ENCODE measurements at places on chromosomes 1 and 21.

DNA sequence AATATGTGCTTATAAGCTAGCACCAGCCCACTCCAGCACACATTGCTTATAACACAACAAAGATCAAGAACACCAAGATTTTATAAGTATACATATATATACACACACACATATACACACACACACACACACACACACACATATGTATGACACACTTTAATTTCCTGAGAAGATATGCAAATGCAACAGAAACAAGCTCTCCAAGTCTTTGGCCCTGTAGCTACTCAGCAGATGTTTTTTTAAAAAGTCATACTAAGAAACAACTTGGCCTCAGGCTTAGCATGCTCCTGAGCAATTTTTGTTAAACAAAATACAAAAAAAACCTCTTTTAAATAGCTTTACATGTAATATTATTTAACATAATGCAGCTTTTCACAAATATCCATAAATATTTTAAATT is 11.1 kb downstream of the TNFSF18 start:
- no peak for DNase-seq

DNA sequence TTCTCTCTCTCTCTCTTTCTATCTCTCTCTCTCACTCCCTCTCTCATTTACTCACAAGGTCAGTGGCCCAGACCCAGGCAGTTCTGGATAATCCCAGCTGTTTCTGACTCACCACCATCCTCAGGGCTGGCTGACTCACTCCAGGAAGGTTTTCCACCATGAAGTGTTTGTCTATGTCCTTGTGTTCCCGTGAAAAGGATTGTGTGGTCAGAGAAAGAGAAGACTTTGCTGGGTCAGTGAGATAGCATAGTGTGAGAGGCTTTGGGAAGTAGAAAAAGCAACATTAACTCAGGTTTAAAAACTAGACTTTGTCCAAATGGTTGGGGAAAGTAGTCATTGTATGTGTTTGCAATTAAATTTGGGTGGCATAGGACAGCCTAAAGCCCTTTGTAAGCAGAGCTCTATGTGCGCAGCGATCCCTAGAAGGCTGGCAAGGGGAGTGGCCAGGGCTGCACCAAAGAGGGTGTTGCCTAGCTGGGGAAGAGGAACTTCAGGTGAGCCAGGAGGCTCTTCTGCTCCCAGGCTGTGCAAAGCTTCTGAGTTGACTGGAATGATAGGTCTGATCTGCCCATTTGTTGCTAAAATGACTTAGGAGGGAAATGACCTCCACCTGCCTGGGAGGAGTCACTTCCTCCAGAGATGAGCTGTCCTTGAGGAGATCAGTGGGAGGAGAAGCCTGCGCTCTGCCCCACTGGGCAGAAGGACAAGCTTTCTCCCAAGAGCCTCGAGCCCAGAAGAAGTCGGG is 4.9 kb upstream of the CAPN2 start:
- no peak for DNase-seq

- DNase-seq: no peak
Measured at GRCh38 chr1:246534114-246534513, 27.0 kb upstream of the SMYD3 start.

DNA sequence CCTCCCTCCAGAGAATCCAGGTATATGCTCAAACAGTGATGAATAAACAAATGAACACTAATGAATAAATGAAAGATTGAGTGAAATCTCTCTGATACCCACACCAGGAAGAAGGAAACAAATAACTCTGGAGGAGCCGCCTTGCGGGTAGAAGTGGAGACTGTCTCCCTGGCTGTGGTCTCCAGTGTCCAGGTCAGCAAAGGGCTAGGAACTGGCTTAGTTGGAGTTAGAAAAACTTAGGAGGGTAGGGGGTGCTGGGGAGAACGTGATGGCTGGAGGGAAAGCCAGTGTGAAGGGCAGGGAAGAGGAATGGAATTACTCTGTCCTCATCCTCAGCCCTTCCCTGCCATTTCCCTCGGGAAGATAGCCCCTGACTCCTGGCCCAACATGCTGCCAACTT is 537 bp downstream of the RHBDL2 start:
- DNase-seq: no peak

DNA sequence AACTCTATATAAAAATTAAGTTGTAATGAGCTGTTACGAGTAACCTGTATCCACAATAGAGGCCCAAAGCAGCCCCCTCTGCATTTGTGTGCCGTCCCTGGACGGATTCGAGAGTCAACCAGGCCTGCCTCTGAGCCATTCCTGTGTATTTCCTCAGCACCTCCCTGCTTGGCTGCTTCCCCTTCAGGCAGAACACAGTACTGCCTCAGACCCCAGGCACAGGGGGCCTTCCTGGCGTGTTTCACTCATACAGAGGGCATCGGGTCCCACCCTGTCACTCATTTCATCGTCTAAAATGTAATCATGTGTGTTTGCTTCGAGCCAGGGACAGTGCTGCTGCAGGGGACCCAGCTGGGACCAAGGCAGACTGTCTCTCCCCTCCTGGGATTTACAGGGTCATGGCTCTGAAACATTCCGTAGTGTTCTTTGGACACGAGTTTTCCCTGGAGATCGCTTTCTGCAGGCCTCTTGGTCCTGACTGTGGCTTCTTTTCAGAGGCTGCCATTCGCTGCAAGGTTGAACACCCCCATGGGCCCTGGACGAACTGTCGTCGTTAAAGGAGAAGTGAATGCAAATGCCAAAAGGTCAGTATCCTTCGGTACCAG is 19.4 kb downstream of the LGALS8 start:
- DNase-seq: no peak

DNA sequence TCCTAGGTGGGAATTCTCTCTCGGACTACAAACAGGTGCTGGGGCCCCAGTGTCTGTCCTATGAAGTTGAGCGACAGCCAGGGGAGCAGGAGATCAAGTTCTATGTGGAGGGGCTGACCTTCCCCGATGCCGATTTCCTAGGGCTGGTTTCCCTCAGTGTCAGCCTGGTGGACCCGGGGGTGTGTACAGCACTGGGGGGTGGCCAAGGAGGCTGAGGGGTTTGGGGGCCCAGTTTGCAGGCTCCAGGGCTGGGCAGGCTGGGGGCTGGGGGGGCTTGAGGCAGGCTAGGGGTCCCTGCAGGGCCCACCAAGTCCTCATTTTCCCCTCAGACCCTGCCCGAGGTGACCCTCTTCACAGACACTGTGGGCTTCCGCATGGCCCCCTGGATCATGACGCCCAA is 20.3 kb upstream of the PADI3 start:
- no peak for DNase-seq

DNA sequence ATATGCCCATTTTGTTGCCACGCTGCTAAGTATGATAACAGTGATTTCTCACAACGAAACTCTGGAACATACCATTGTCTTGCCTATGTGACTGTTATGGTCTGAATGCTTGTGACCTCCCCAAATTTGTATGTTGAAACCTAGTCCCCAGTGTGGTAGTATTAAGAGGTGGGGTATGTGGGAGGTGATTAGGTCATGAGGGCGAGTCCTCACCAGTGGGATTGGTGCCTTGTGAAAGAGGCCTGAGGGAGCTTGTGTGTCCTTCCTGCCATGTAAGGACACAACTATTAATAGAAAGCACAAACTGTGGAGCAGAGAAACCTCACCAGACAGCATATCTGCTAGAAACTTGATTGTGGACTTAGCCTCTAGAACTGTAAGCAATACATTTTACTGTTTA is 84.6 kb downstream of the SELENOF start:
- DNase-seq: no peak

DNA sequence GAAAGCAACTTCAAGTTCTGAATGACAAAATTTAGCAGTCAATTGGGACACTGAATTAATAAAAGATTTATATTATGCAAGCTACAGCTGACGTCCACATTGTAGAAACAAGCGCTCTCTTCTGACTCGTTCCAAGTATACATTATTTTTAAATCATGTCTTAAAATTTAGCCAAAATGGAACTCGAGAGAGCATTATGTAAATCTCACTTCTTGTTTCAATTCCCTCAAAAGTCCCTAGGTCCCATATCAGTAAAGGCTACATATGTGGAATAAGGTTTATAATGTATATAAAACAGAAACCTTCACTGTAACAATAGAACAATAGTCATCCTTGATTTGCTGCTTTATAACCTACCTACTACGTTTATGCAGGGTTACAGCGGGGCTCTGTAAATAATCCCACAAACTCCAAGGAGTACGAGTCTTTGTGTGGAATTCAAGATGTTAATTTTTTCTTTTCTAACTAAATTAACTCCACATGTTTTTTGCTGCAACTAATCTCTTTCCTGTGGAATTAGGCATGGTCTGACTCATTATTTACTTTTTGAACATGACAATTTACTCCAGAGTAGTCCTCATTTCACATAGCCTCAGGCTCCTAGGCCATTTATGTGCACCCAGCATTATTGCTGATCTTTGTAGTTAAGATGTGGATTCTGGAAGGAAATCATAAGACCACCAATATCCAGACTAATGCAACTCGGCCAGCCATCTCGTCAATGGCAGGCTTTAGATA is 785.1 kb downstream of the LTN1 start:
- DNase-seq: no peak

DNA sequence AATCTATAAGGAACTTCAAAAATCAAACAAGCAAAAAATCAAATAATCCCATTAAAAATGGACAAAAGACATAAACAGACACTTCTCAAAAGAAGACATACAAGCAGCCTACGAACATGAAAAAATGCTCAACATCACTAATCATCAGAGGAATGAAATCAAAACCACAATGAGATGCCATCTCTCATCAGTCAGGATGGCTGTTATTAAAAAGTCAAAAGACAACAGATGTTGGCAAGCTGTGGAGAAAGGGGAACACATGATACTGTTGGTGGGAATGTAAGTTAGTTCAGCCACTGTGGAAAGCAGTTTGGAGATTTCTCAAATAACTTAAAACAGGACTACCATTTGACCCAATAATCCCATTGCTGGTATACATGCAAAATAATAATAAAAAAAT is 226.4 kb downstream of the S1PR1 start:
- no peak for DNase-seq

GRCh38 chr1:211490821-211491415 is 1.0 kb downstream of the RD3 start:
- no peak for DNase-seq

GRCh38 chr1:115356356-115356755 is 18.3 kb upstream of the NGF start:
- no peak for DNase-seq

- DNase-seq: no peak
Measured at GRCh38 chr1:9671377-9672140, 20.0 kb downstream of the PIK3CD start.

DNA sequence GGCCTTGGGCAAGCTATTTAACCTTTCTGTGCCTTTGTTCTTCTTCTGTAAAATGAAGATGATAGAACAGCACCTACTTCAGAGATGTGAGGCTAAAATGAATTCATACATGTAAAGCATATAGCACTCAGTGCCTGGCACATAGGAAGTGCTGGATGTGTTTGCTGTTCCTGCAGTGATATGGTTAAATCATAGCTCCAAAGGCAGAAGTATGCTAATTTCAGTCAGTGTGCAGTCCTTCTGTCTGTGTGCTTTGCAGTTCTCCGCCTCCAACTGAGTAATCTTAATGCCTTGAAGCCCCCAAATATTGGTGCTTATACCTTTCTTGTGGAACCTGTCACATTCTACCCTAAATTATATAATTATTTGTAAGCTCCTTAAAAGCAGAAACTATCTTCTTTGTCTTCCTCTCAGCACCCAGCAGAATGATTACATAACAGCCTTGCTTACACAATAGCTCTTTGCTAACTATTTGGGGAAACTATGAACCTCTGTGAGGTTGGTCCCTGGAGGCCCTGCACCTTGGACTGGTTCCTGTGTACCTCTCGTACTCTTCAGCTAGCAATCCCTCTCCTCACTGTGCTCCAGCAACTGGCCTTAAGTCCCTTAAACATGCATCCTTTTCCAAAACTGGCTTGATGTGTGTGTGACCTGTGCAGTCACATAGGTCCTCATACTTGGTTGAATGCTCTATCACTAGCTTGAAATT is 57.0 kb upstream of the CACYBP start:
- no peak for DNase-seq

GRCh38 chr1:229762891-229763290 is 136.8 kb downstream of the URB2 start:
- no peak for DNase-seq

- DNase-seq: no peak
Measured at GRCh38 chr1:168466714-168467131, 77.1 kb downstream of the XCL2 start.

GRCh38 chr1:9822897-9823692 is 670 bp downstream of the CLSTN1 start:
- DNase-seq: no peak
